NCI-H2081 (cell line): ENCODE measurements at places on chromosomes 16 and 17.

DNA sequence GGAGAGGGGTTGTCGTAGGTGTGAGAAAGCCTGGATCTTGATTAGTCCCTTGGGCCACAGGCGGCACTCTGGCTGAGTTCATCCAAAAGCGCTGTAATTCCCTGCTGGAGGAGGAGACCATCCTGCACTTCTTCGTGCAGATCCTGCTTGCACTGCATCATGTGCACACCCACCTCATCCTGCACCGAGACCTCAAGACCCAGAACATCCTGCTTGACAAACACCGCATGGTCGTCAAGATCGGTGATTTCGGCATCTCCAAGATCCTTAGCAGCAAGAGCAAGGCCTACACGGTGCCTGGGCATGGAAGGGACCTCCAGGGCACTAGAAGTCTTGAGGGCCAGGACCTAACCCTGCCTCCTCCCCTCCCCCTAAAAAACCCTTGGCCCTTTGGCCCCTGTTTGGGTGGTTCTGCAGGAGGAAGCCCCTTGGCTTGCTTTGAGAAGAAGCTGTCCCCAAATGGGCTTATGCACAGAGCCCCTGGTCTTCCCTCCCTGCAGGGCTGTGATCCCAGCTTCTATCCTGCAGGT, 6.2 kb downstream of the NEK8 start:
- DNase-seq, result no peak

GRCh38 chr17:81428948-81429774, 33.9 kb downstream of the BAHCC1 start:
- DNase-seq, result peak; percentile 94

DNA sequence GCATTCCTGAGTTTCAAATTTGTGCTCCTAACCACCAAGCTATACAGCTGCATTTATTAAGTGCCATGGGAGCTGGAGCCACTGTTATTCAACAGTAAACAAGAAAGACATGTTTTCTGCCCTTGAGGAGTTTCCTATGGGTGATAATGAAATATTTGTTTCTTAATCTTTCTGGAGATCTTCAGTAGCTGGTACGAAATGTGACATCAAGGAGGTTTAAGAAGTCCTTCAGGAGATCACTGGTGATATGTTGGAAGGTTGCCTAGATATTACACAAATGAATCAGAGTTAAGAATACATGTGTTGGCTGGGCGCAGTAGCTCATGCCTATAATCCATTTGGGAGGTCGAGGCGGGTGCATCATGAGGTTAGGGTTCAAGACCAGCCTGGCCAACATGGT, 14.9 kb downstream of the RHOT1 start:
- no peak for DNase-seq

DNA sequence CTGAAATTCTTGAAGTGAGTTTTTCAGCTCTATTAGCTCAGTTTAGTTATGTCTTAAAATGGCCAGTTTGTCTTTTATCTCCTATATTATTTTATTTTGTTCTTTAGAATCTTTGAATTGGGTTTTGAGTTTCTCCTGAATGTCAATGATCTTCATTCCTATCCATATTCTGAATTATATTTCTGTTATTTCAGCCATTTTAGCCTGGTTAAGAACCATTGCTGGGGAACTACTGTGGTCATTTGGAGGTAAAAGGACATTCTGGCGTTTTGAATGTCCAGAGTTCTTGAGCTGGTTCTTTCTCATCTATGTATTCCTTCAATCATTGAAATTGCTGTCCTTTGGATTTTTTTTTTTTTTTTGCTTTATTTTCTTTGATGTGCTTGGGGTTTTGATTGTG, 203.9 kb upstream of the HS3ST4 start:
- no peak for DNase-seq

- DNase-seq, result no peak
Measured at GRCh38 chr17:44502598-44503146, 534 bp downstream of the GPATCH8 start.

- no peak for DNase-seq
Measured at GRCh38 chr17:48389903-48390302, 40.1 kb downstream of the SKAP1 start.

DNA sequence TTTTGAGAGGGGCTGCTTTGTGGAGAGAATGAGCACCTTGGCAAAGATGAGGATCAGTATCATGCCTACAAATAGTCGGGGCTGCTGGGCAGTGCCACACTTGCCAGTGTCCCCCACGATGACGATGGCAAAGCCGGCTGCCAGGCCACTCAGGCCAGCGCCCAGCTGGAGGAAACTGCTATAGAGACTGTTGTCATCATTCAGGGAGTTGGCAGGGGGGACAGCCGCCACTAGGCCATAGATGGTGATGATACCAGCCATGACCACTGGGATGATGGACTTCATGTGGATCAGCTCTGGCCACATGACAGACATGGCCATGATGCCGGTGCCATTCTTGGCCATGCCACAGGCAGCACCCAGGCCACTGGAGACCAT, 23.8 kb downstream of the MINK1 start:
- no peak for DNase-seq

DNA sequence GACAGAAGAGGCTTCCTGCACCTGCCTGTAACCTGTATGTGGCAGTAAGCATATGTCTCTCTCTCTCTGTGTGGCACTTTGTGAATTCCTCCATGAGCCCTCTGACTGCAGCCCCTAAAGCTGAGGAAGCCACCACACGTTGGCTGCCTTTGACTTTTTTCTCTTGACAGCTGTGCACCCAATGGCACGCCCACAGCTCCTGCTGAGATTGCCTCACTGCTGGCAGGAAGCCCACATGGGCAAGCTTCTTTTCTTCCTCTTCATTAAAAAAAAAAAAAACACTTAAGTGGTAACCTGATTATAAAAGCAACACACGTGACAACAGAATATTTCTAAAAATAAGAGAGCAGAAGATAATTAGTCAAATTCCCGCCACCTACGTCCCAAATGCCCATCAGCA, 34.0 kb upstream of the PIRT start:
- DNase-seq, result no peak

- DNase-seq, result no peak
Measured at GRCh38 chr17:4715063-4715744, 4.8 kb downstream of the ARRB2 start.

GRCh38 chr17:9935408-9935807, 30.3 kb upstream of the RCVRN start:
- no peak for DNase-seq

- no peak for DNase-seq
Measured at GRCh38 chr17:81065500-81065899, 30.5 kb downstream of the BAIAP2 start.

DNA sequence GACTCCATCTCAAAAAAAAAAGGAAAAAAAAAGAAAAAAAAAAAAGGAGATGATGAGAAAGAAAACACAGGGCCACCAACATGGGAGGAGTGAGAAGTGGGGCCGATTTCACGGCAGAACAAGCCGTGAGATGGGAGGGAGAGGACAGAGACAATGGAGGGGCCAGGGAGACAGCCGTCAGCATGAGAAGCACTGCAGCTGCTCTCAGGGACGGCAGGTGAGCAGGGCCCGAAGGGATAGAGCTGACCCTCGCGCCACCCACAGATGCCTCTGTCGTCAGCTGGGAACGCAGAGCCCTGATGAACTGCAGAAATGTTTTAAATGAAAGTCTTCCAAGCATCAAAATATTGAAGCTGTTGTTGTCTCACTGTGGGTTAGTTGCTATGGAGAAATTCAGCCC, 20.3 kb downstream of the PITPNM3 start:
- no peak for DNase-seq

DNA sequence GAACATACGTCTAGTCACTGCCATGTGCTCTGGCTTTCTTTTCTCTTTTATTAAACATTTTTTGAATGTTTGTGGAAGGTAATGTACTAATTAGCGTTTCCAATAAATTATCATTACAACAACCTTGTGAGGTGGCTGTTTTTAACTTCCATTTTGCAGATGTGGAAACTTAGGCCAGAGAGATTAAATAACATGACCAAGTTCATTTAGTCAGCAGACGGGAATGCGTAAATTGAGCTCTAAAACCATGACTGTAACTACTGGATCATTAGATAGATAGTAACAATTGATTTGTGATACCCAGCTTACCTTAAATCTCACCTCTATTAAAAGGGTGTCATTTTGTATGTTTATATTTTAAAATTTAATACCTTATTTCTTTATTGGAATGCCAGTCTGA, 49.4 kb downstream of the RABEP1 start:
- DNase-seq, result no peak

DNA sequence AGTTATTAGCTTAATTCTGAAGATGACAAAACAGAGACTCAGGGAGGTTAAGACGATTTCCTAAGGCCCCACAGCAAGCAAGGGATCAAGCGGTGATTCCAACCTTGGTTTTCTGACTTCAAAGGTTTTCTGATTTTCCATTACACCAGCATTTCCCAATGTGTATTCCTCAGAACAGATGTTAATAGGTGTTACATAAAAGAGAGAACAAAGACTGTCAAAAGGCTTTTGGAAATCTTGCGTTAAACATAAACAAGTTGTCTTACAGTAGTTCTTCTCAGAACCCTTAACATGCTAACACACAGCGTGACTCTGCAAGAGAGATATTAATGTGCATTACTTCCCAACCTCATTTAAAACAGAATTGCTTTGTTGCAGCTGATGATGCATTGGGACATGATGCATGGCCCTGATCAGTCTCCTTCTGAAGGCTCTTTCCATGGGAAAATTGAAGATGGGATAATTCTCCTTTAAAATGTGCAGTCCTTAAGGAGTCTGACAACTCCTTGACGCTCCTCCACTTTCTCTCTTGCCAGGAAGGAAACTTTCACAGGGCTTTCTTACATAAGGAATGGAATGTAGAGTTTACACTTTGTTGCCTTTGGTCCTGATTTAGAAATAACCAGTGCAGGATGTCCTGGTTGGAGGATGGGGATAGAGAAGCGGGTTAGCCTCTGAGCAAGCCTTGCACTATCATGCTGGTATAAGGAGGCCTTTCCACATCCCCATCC, 21.5 kb upstream of the MMD start:
- no peak for DNase-seq

DNA sequence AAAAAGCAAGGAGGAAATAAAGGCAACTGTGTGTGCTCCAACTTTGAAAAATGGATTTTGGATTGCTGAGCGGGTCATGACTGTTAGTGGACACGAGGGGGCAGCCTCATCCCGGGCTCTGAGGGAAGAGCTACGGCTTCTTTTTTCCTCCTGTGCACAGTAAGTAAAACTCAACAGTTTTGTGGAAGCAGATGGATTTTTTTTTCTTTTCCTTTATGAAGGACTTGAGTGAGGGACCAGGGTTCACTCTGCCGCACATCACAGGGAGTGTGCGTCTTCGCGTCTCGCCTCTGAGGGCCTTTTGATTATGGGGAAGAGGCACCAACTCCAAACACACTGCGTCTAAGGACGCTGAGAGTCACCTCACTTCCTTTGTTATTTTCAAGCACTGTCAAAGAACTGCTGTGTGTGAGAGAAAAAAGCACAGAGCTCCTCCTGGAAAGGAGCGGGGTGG, 80.3 kb upstream of the GOT2 start:
- peak; percentile 18 for DNase-seq

- DNase-seq, result no peak
Measured at GRCh38 chr16:5490499-5490898, 392.9 kb upstream of the EEF2KMT start.

- DNase-seq, result no peak
Measured at GRCh38 chr17:64273006-64273405, 9.9 kb upstream of the TEX2 start.

DNA sequence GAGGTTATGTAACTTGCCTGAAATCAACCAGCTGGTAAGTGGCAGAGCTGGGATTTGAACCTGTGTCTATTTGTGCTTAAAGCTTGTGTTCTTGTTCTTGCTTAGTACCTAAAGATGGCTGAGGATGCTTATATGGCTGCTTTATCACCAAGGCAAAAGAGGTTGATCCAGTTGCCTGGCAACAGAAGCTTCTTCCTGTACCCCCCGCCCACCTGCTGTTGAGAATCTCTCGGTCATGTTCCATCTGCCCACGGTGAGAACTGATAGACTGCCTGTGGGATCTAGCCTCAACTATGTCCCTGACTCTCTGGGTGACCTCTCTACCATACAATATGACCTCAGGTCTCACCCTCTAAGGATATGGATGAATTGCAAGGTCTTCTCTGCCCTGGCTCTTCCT, 60.7 kb downstream of the ABCC6 start:
- DNase-seq, result no peak

GRCh38 chr16:1378804-1379303, 27.1 kb downstream of the GNPTG start:
- DNase-seq, result peak; percentile 17

- DNase-seq, result no peak
Measured at GRCh38 chr16:23163921-23164320, 14.7 kb upstream of the USP31 start.

DNA sequence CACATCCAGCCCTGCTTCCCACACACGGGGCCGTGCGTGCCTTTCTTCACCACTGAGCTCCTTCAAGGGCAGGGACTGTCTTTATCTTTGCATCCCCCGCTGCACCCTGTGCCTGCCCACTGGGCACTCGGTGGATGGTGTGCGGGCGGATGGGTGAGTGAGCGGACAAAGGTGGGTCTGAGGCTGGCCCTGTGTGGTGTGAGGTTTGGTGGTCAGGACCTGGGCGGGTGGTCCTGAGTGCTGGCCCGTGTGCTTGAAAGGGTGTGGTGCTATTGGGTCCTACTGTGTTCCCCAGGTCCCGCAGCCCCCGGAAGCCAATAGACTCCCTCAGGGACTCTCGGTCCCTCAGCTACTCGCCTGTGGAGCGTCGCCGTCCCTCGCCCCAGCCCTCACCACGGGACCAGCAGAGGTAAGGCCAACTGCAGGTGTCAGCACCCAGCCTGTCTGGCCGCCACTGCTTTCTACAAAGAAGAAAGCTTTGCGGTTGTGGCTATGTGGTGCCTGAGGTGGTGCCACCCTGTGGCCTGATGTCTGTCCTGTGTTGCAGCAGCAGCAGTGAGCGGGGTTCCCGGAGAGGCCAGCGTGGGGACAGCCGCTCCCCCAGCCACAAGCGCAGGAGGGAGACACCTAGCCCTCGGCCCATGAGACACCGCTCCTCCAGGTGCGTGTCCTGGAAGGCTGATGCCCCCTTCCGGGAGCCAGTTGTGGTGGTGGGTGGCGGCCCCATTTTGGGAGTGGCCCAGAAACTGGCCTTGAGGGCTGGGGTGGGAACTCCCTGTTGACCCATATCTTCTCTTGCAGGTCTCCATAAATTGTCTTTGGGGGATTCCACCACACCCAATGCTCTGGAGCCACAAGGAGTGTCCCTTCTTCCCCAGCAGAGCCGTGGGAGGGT, 6.8 kb downstream of the ELOB start:
- no peak for DNase-seq

GRCh38 chr17:62058611-62059010, 6.5 kb downstream of the MED13 start:
- DNase-seq, result no peak

DNA sequence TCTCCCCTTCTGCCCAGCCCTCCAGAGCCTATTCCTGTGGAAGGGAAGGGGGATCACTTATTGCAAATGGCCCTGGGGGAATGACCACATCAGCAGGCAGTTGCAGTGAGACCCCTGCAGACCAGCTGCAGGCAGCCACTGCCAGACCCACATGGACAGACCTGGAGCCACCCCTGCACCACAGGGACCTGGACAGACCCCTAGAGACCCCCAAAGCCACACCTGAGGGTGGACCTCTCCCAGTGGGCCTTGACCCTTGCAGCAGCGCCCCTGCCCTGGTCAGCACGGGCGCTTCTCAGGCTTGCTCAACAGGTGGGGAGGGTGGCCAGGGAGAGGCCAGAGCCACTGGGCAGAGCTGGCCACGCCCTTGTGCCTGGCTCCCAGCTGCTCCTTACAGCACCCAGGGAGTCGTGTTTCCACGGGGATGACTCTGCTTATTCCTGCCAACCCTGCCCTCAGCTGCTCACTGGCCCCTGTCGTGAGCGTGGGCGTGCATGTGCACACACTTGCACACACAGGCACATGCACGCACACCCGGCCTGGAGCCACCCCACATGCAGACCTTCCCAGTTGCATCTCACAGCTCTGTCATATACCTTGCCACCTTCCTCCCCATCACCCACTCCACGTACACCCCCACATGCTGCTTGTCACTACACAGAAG, 1.3 kb upstream of the SCN4A start:
- no peak for DNase-seq
